ENCODE measurements at places on chromosomes 11 and 22.

- no peak for DNase-seq
These were observed 33.1 kb downstream of the TSPAN18 start for GRCh38 chr11:44759743-44760476.

GRCh38 chr11:35276396-35277145 lies 137.6 kb downstream of the CD44 start:
- DNase-seq: no peak

- DNase-seq: no peak
These were observed 12.9 kb downstream of the ABTB2 start for GRCh38 chr11:34344768-34345539.

DNA sequence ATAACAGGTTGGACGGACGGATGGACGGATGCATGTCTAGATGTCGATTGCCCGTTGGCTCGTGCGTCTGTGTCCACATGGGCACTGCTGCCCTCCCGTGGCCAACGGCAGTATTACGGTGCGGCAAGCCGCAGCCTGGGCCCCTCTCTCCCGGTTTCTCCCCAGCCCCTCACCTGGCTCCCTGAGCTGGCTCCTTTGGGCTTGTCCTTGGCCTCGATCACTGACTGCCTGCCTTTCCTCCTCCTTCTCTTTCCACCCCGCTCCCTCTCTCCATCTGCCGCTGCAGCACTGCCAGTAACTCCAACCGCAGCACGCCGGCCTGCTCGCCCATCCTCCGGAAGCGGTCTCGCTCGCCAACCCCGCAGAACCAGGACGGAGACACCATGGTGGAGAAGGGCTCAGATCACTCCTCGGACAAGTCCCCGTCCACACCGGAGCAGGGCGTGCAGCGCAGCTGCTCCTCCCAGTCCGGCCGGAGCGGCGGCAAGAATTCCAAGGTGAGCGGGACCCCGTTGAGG lies 77.3 kb downstream of the SCN3B start:
- no peak for DNase-seq

- DNase-seq: no peak
These were observed 3.6 kb downstream of the CDKN1C start for GRCh38 chr11:2881981-2882375.

DNA sequence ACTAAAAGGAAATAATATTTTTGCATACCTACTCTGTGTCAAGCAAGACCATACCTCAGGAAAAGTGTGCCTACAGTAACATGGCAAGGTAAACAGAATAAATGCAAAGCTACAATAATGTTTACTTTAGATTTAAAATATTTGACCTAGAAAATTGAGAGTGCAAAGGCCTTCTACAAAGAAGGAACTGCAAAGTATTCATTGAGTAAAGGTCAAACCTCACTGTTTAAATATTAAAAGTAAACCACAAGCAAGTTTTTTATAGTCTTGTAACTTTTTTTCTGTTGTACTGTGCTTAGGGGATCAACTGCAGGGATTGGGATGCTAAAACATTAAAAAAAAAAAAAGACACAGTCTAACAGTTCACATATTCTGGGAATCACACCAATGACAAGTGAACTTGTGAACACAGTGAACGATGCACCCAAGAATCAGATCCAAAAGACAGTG lies 48.8 kb downstream of the CWF19L2 start:
- DNase-seq: no peak

- no peak for DNase-seq
These were observed 40.4 kb upstream of the ETS1 start for GRCh38 chr11:128627666-128628324.

DNA sequence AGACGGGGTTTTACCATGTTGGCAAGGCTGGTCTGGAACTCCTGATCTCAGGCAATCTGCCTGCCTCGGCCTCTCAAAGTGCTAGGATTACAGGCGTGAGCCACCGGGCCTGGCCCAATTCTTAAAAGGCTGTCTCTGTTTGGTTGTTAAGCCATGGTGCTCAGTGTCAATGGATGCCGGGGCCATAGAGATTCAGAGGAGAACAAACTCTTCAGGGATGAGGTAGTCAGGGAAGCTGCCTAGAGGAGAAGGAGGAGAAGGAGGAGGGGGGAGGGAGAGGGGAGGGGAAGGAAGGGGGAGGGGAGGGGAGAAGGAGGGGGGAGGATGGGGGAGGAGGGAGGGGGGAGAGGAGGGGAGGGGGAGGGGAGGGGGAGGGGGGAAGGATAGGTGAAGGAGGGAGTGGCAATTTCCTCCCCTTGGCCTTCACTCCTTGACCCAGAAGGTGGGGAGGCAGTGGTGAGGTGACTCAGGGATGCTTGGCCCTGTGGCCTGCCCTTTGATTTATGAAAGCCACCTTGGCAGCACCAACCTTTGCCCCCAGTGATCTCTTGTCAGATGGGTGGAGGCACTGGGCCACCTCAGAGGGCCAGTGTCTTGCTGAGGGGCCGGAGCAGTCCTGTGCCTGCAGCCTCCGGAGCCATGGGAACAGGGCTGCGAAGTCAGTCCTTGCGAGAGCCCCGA lies at the start of gene C11orf86:
Gene C11orf86, plus strand, starts transcription at position 581 of the 681 bp plus-strand sequence. Its CDS starts 59 bp downstream, at position 640.
- no peak for DNase-seq

All from cortex of kidney (tissue), 1 donor.